ENCODE measurements at places on chromosomes 3 and 15. TPM values are rescaled to one million over a fixed set of nuclear protein-coding genes. Genes with fewer than 3 reads are reported as not detected.

The CYP19A1 gene
- 0.75 TPM for total RNA-seq

The RAB27A gene
- 3.2 TPM for total RNA-seq

The PRICKLE2 gene
- 3.6 TPM for total RNA-seq

The ARPP21 gene
- total RNA-seq, result 93.8 TPM

The GNAI2 gene
- 32.5 TPM for total RNA-seq

The SLC15A2 gene
- total RNA-seq, result 0.26 TPM

The GOLGA6L4 gene
- total RNA-seq, result 0.51 TPM

The ACAN gene
- total RNA-seq, result 1.7 TPM

The SLC28A1 gene
- not detected for total RNA-seq

The P2RY13 gene
- 0.44 TPM for total RNA-seq

The OSTN gene
- 0.07 TPM for total RNA-seq

The CCNDBP1 gene
- 97.8 TPM for total RNA-seq

The SKOR1 gene
- 2.1 TPM for total RNA-seq

All from gastrocnemius medialis (tissue), 4 donors.